ENCODE measurements at places on chromosomes 16 and 17.

DNA sequence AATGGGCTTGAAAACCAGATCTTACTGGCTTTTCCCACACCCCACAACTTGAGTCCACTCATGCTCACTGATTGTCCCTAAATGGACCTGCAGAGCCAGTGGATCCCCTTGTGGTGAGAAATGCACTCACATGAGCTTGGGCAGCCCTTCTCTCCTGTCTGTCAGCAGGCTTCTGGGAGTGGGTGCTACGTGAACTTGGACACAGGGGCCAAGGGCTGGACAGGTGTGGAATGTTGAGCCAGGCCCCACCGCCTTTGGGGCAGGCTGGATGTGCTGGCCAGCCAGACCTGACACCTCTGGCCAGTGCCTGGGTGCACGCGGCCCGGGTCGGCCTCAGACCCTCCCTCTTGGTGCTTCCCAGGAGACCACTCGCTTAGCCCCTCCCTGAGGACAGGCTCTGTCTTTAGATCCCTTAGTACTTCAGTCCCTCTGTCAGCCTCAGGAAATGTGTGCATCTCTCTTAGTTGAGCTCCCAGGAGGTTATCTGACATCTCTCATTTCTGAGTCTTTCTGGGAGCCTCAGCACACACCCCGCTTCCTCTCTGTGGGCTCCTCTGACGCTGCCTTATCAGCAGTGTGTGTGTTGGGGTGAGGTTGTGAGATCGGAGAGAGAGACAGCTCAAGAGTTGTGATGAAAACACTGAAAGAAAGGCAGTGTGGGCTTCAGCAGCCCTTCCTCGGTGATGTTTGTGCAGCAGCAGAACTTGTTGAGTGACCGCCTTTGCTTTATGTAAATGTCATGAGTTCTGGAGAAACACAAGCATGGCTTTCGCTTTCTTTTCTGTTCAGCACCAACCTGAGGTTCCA is 117.0 kb downstream of the RAB11FIP4 start:
- no peak for ATAC-seq

DNA sequence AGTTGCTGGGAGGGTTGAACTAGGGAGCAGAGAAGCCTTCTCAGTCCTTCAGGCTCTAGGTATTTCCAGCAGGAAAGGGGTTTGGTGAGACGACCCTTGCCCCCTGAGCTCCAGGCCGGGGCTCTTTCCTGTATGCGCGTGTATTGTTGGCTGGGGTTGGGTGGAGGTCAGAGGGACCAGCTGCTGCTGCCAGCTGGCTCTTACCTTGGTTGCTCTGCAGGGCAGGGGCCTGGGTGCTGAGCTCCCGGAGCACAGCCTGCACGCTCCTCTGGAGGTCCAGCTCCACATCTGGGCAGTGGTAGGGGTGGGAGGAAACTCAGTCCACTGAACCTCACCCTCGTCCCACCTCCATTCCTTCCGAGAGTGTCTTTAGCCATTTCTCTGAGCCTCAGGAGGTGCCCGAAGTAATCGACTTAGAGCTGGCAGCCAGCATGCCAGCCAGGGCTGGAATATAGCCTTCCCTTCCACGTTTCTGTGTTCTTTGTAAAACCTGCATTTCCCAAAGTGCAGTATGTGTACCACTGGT is 28.0 kb downstream of the PIK3R6 start:
- no peak for ATAC-seq

- no peak for ATAC-seq
Measured at GRCh38 chr17:70677783-70678647, 508.7 kb downstream of the KCNJ2 start.

GRCh38 chr16:68768175-68768574 is 31.1 kb downstream of the CDH1 start:
- no peak for ATAC-seq

GRCh38 chr17:82952019-82952418 is 112.2 kb upstream of the ZNF750 start:
- ATAC-seq = no peak

GRCh38 chr16:12801511-12802042 is 2.1 kb downstream of the CPPED1 start:
- ATAC-seq = no peak

DNA sequence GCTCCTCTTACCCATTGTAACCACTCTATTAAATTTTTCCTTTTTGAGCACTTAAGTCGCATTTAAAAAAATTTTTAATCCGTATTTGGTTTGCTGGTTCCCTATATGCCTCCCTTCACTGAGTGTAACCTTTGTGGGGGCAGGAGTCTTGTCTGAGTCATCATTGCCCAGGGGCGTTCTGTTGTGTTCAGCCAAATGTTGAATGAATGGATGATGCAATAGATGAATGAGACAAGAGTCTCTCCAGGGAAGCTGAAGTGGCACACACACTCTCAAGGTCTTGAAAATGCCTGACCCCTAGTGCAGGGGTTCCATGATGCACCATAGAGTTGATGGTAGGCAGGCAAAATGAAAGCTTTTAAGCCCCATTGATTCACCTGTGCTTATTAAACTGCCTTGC is 123.0 kb upstream of the RBFOX1 start:
- ATAC-seq = no peak

DNA sequence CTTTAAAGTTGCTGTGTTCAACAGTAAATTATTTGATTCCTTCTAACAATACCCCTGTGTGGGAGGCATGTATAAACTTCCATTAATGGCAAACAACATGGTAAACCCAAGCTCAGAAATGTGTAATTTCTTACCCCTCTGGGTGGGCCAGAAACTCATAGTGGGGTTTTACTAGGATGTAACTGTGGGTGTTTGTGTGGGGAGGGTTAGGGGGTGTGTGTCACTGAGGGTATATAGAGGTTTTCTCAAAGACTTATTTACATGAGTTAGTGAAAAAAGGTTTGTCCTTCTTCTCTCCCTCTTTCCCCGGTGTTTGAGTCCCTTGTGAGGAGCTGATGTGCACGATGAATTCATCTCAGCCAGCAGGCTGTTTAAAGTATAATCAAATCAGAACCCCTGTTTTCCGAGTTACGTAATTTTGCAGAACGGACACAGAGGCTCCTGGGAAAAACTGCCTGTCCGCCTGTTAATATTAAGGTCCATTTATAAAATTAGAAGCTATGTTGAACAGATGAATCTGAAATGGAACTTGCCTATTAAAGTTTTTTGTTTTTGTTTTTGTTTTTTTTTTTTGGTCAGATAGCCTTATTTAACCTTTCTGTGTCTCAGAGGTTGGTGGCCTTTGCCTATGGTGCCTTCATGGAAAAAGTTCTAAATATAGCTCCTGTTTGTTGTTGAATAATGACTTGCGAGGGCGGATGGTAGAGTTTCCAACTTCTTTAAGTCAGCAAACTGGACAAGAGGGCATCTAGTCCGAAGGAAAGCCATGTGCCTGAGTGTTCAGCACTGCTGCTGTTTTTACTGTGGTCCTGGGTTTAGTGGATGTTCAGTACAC is 73.3 kb downstream of the MSI2 start:
- no peak for ATAC-seq

DNA sequence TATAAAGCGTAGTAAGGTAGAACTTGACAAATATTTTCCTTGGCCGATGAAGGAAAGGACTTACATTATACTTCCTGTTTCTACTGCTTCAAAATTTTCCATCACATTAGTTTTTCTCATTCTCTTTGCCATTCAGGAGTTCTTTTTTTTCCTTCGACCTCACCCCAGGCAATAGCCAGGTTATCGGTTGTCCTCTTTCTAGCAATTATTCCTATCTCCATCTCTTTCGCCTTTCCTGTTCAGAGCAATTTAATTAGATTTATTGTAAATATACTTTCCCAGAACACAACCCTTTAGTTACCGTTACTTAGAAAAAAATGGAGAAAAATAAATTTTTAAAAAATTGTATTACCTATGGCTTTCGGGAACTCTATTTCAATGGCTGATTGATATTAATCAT is 205.2 kb downstream of the KCNJ2 start:
- ATAC-seq = no peak

DNA sequence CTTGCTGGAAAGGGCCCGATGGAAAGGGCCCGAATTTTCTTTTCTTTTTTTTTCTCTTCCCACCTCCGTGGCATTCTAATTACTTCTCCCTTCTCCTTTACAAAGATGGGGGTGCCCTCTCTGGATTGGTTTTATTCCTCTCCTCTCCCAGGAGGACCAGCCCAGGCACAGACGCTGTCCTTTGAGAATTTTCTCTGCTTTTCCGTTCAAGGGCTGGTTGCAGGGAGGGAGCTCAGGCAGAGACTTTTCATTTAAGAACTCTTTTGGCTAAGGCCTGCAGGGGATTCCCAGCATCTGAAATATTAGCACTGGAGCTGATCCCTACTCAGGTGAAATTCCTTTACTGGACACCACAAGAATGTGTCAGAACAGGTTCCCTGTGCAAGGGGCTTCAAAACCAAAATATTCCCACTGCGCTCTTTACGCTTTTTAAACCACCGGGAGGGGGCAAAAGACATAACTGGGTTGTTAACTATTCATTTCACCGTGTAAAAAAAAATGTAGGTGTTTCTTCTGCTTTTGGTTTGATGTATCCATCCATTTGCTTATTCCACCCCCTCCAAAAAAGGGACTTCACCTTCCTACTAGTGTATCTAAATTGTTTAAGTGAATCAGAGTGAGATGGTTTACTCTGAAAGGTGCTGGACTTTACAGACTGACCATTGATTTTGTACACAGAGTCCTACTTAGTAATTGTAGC is 1.4 kb downstream of the NFAT5 start:
- ATAC-seq = no peak
